ENCODE measurements at places on chromosomes 16 and 17. TPM values are rescaled to one million over a fixed set of nuclear protein-coding genes. Genes with fewer than 3 reads are reported as not detected.

GRCh38 chr16:84527532-84528269 lies 23.2 kb upstream of the MEAK7 start:
- no peak for DNase-seq
- peaks cover 13% of the 10 kb centered on the region for H3K4me1 ChIP-seq
- no peaks in the 10 kb centered on the region for H3K36me3 ChIP-seq
- no peak overlapping the region for H3K4me3 ChIP-seq
- no peaks in the 10 kb centered on the region for H3K27me3 ChIP-seq
- H3K27ac ChIP-seq, result peak overlapping the region; percentile 72

The TMC7 gene
- total RNA-seq, result 2.9 TPM

DNA sequence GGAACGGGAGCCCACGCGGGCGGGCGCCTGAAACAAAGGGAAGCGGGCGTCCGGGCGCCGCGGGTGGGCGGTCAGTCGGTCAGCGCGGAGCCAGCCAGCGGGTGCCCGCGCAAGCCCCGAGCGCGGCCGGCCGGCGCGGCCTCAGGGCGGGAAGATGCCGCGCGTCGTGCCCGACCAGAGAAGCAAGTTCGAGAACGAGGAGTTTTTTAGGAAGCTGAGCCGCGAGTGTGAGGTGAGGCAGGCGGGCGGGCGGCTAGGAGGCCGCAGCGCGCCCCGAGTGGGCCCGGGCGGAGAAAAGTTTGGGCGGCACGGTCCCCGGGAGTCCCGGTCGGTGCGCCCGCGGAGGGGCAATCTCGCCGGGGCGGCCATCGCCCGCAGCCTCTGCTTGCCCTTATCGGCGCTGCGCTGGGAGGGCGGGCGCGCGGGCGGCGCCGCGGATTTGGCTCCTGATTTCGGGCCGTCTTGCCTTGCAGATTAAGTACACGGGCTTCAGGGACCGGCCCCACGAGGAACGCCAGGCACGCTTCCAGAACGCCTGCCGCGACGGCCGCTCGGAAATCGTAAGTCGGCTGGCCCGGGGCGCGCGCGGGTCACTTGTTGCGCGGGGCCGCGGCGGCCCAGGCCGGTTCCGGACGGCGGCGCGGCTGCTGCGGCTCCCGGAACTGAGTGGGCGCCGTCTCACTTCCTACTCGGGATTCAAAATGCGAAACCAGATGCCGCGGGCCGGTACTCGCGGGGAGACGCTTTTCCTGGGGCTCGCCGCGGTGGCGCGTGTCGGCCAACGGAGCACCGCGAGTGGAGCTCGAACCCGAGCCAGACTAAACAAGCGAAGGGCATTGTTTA lies 526 bp downstream of the CBFB start:
- peak overlapping the region; percentile 96 for H3K27ac ChIP-seq
- no peaks in the 10 kb centered on the region for H3K4me1 ChIP-seq
- DNase-seq, result peak; percentile 57
- H3K27me3 ChIP-seq, result no peaks in the 10 kb centered on the region
- no peaks in the 10 kb centered on the region for H3K36me3 ChIP-seq
- H3K4me3 ChIP-seq, result peak overlapping the region; percentile 73

DNA sequence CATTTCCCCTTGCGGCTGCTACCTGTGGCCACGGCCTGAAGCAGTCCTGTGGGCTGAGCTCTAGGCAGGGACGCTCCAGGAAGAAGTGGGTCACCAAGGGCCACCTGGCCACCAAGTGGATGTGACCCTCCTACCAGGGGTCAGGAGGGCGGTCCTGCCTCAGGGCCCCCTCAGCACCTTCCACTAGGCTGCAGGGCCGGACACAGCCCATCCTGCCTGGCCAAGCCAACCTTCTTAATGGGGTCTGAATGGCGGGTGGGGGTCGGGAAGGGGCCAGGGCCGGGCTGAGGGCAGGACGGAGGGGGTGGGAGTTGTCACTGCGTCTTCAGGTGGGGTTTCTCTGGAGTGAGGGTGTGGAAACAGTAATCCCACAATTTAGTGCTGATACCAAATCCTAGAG lies 13.2 kb upstream of the MLKL start:
- H3K36me3 ChIP-seq, result no peaks in the 10 kb centered on the region
- H3K27ac ChIP-seq, result no peak overlapping the region
- no peak for DNase-seq
- no peaks in the 10 kb centered on the region for H3K27me3 ChIP-seq

The EVPLL gene
- total RNA-seq, result 1.7 TPM

The OR1F1 gene
- not detected for total RNA-seq

GRCh38 chr16:89921702-89922476 lies 1.3 kb upstream of the TUBB3 start:
- no peak overlapping the region for H3K4me3 ChIP-seq
- DNase-seq, result no peak
- no peaks in the 10 kb centered on the region for H3K36me3 ChIP-seq
- H3K27ac ChIP-seq, result peak overlapping the region; percentile 8

GRCh38 chr17:39665642-39666224 lies 584 bp downstream of the TCAP start:
- H3K27ac ChIP-seq, result no peak overlapping the region
- DNase-seq, result no peak
- no peaks in the 10 kb centered on the region for H3K36me3 ChIP-seq

DNA sequence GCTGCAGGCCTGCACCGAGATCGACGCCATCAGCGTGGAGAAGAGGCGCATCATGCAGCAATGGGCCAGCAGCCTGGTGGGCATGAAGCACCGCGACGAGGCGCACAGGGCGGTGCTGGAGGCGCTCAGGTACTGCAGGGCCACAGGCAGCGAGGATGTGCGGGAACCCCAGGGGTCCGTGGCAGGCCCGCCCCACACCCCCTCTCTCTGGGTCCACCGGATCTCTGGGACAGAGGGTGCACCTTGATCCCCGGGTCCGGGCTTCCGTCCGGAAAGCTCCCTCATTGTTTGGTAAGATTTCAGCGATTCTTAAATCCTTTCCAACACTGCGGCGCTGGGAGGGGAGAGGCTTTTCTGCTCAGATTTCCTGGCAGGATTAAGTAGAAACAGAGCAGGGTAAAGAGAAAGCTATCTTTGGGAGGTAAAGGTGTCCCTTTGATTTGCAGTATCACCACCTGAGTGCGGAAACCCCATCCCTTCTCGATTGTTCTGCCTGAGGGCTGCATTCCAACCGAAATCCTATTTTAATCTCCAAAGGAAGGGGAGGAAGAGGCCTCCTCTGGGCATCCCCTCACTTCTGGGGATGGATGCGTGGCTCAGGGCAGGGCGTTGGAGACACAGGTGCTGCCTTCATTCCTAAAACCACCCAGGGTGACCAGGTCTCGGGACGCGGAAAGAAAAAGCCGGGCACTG lies 29.2 kb downstream of the CCDC40 start:
- no peak for DNase-seq
- H3K4me1 ChIP-seq, result peaks cover 32% of the 10 kb centered on the region
- peak overlapping the region; percentile 53 for H3K27ac ChIP-seq
- no peak overlapping the region for H3K4me3 ChIP-seq
- no peaks in the 10 kb centered on the region for H3K27me3 ChIP-seq

The SCN4A gene
- 0.23 TPM for total RNA-seq

DNA sequence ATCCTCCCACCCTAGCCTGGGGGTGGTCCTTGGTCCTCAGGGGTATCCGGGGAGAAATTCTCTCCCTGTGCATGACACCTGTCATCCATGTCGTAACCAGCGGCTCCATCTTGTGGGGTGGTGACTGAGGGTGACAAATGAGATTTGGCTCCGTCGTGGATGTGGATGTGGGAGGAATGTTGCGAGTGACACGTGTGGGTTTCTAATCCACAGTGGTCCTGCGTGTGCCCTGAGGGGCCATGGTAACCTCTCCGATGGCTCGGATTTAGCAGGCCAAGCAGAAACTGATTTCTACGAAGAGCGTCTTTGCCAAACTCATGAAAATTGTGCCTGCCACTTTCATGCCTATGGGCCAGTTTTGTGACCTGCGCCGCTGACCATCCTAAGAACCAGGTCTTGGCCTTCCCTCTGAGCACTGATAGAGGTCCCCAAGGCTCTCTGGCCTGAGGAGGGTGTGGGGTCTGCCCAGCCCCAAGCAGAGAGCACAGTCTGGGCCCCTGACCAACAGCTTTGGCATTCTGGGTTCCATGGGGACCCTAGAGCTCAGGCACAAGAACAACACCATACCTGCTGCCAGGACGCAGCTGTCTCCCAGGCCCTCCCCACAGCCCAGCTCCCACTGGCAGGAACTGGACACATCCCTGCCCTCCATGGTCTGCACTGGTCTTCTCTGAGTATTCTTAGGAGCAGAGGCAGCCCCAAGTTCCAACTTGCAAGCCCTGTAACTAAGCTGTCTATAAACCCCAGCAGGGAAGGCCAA lies 79.0 kb downstream of the AMFR start:
- H3K4me3 ChIP-seq, result no peak overlapping the region
- H3K27ac ChIP-seq, result no peak overlapping the region
- no peak for DNase-seq
- H3K36me3 ChIP-seq, result no peaks in the 10 kb centered on the region

DNA sequence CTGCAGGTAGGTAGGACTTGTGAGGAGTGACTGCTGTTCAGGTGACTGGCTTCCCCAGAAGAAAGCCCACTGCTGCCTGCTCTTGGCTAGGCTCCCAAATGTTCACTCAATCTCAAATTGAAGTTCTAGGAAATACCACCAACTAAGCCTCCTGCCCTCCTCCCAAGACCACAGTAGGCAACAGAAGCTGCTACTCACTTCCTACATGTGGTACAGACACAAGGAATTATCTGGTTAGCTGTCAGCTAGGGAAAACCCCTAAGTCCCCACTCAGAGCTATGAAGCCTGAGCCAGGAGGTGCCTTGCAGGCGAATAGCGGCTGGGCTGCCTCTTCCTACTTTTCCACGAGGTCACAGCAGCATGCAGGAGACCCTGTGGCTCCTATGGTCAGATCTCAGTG lies 4.9 kb downstream of the FBXO39 start:
- H3K36me3 ChIP-seq, result no peaks in the 10 kb centered on the region
- H3K4me1 ChIP-seq, result no peaks in the 10 kb centered on the region
- no peak for DNase-seq
- H3K27ac ChIP-seq, result no peak overlapping the region
- no peaks in the 10 kb centered on the region for H3K27me3 ChIP-seq

GRCh38 chr16:30398661-30399434 lies 3.6 kb downstream of the ZNF48 start:
- no peaks in the 10 kb centered on the region for H3K36me3 ChIP-seq
- no peak for DNase-seq
- peak overlapping the region; percentile 82 for H3K27ac ChIP-seq
- no peaks in the 10 kb centered on the region for H3K27me3 ChIP-seq

GRCh38 chr17:78223061-78223460 lies 8.4 kb upstream of the TMEM235 start:
- H3K27me3 ChIP-seq, result no peaks in the 10 kb centered on the region
- no peaks in the 10 kb centered on the region for H3K36me3 ChIP-seq
- no peak for DNase-seq
- H3K4me1 ChIP-seq, result no peaks in the 10 kb centered on the region
- H3K27ac ChIP-seq, result no peak overlapping the region

The FOXN1 gene
- 0.64 TPM for total RNA-seq

- H3K36me3 ChIP-seq, result peaks cover 14% of the 10 kb centered on the region
- H3K4me3 ChIP-seq, result no peak overlapping the region
- H3K27ac ChIP-seq, result peak overlapping the region; percentile 48
- H3K27me3 ChIP-seq, result no peaks in the 10 kb centered on the region
- DNase-seq, result peak; percentile 86
Observed at GRCh38 chr16:2927010-2927646, 15.4 kb downstream of the FLYWCH1 start.

The CES4A gene
- total RNA-seq, result 10.7 TPM

DNA sequence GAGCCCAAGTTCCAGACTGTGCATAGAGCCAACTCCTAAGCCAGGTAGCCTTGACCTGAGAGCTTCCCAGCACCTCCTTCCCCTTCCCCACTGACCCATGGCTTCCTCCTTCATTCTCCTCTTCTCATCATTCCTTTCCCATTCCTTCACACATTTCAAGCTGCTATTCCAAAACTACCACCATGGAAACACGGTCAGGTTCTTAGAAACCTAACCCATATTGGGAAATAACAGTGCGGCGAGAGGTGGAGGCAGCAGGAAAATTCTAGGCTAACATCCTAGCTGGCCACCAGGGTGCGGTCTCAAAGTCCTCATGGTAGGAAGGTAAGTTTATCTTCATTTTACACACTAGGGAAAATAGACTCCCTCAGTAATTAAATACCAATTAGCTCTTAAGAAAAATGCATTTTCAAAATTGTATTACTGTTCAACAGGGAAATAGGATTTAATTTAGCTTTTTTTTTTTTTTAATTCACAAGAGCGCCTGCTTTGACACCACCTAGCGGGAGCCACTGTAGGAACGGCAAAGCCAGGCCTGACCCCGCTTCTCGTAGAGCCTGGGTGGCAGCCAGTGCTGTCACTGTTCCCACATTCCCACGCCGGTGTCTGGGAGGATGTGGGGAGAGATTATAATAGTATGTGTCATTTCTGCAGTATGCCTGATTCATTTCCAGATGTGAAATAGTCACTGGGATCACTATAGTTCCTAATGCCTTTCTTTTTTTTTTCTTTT lies 14.0 kb upstream of the SPHK1 start:
- H3K36me3 ChIP-seq, result no peaks in the 10 kb centered on the region
- DNase-seq, result peak; percentile 29

The HS3ST6 gene
- total RNA-seq, result 0.91 TPM

DNA sequence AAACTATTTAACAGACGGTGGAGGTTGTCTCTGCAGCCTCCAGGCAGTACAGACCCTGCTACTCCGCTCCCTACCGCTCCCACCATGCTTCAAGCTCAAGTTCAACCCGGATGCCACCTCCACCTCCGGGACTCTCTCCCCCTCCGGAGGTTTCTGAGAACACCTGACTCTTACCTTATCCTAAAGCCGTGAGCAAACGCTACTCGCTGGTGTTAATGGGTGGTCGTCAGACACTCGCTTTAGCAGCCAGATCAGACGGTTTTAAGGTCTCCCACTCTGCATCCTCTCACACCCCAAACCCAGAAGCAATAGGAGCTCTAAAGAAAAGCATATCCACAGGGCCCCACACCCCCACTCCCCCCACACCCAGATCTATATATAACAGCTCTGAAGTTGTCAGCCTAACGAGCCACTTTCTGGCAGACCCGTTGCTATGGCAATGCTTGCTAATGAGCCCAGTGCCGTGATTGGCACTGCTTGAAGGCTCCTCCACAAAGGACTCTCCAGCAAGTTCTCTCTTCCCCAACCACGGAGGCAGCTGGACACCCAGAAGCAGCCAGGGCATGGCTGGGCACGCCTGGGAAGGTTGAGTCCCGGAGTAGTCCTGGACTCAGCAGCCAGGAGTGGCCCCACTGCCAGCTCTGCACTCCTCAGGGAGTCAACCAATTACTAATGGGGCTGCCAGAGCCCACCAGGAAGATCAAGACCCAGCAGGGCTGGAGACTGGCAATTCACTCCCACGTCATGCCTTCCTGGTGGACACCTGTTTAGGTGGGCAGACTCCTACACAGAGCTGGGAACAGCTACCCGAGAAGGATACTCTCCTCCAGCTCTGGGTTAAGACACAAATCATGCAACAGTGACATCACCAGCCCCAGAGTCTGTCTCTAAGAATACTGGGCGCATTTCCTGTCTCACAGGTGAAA lies 121.2 kb upstream of the RCVRN start:
- no peaks in the 10 kb centered on the region for H3K36me3 ChIP-seq
- H3K4me3 ChIP-seq, result no peak overlapping the region
- no peaks in the 10 kb centered on the region for H3K4me1 ChIP-seq
- DNase-seq, result no peak
- no peaks in the 10 kb centered on the region for H3K27me3 ChIP-seq
- no peak overlapping the region for H3K27ac ChIP-seq

All from prostate gland (tissue), 2 donors.